ENCODE measurements at places on chromosomes 6 and 20.

- no peak for DNase-seq
Measured at GRCh38 chr20:41733151-41733550, 115.0 kb upstream of the CHD6 start.

- DNase-seq = no peak
Measured at GRCh38 chr20:61125076-61125475, 127.0 kb upstream of the CDH4 start.

GRCh38 chr6:109076377-109076776 is 18.3 kb downstream of the SESN1 start:
- no peak for DNase-seq

DNA sequence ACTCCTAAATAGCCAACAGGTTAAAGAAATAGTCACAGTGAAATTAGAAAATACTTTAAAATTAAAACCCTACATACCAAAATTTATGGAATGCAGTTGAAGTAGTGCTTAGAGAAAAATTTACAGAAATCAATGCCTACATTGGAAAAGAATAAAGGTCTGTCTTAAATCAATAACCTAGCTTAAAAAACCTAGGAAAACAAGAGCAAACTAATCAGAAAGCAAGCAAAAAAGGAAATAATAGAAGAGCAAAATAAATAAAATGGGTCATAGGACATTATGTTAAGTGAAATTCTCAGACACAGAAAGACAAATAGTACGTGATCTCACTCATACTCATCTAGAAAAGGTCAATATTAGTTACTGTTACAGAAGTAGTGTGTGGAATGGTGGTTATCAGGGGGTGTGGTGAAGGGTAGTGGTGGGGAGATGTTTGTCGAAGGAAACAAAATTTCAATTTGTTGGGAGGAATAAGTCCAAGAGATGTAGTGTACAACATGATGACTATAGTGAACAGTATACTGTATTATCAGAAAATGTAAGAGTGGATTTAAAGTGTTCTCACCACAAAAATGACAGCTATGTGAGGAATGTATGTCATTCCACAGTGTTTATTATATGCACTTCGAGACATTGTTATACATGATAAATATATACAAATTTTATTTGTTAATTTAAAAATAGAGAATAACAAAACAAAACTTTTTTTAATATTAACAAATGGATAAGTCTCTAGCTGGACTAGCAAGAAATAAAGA is 423.6 kb downstream of the CDH26 start:
- no peak for DNase-seq

DNA sequence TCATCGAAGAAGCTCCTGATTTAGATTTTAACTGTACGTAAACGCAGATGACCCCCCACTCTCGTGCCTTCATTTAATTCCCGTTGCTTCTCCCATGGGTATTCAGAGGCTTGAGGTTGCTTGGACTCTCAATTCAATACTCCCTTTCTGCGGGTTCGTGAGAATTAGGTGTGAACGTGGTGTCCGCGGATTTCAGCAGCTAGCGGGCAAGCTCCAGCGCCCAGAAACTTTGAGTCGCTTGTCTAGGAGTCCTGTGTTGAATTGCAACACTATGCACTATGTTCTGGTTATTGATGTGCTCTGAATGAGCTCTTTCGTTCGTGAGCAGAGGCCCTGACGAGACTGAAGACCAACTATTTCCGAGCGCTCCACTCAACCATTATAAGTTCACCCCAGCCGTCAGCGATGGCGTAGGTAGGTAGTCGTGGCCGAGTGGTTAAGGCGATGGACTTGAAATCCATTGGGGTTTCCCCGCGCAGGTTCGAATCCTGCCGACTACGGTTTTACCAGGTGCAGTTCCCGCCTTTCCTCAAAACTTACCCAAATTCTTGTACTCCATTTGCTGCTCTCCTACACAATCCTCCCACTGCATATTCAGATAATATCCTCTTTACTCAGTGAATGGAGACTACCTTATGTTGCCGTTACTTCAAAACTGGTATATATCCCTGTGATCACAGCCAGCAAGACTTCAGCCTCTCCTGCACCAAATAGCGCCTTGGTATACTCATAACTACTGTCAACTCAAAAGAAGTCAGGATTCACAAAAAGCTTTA is 72.6 kb upstream of the ZNF184 start:
- peak; percentile 72 for DNase-seq

GRCh38 chr6:112190164-112190563 is 64.2 kb downstream of the LAMA4 start:
- no peak for DNase-seq

- DNase-seq = no peak
Measured at GRCh38 chr6:125246566-125246965, 55.2 kb downstream of the HDDC2 start.

DNA sequence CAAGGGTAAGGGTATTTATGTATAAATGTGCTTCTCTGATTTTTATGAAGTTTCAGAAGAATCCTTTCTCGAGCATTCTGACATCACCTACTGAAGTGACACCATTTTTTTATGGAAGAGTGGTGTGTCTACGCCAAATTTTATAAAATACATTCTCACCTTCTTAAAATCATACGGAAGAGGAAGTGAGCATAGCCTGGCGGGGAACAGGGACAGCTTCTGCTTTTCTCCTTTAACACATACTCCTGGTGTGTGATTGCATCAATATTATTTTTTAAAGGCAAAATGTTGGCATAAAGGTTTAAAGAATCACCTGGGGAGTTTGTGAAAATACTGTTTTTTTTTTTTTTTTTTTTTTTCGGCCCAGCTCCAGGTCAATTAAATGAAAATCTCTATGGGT is 733.6 kb upstream of the MAN1A1 start:
- no peak for DNase-seq

- no peak for DNase-seq
Measured at GRCh38 chr20:37927410-37928095, 24.6 kb downstream of the VSTM2L start.

- DNase-seq = no peak
Measured at GRCh38 chr6:85458184-85458583, 8.3 kb downstream of the NT5E start.

DNA sequence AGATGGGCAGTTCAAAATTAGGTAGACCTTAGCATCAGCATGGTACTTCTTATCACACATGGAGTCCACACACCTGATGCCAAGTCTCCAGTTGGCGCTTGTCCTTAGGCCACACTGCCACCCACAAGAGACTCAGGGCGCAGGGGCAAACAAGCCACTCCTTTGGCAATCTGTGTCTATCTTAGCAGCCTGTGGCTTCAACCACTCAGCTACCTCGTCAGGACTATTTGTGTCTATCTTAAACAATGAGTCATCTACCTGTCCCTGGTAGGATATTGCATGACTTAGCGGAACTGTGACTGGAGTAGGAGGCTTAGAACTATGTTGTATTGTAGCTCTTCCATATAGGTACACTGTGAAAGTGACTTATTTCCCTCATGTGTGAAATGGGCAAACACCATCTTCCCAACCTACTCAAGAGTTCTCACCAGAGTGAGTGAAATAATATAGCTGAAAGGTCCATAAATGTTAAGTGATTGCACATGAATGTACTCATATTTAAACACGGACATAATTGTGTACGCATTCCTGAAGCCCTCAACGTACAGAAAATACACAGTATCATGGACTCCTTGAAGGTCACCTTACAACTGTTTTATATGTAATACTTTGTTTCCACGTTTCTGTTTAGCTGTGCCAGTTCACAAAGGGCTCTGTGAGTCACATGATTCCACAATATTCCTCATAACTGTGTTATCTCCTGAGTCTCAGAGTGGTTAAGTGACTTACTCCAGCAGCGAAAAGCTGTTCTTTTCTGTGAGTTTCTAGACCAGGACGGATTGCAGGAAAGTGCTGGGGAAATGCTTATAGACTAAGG is 1.6 kb downstream of the TRIM27 start:
- DNase-seq = no peak

DNA sequence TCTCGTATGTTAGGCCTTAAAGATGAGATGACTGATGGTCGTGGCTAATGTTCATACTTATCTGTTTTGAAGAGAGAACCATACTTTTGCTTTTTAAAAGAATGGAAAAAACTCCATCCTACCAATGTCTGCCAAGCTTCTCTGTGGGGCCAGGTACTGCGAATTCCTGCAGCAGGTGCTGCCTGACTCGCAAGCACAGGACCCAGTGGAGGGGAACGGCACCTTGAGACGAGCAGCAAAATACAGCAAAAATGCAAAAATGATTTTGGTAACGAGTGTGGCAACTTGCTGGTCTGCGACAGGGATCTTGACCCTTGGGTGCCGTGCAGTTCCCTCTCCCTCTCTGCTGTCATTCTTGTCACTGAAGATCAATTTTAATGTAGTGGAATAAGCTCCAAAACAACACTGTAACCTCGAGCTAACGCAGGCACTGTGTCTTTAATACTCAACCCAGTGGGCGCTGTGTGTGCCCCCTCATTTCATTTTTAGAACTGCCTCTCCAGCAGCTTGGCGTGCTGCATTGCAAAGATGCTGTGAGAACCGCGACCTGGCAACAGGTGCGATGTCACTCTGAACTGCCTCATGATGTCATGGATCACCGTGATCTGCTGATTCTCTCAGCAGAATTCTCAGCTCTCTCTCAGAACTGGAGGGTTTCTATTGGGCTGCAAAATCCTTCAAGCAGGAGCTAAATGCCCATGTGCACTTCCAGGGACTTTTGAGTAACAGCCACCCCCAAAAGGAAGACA is 51.6 kb downstream of the RAMACL start:
- no peak for DNase-seq

DNA sequence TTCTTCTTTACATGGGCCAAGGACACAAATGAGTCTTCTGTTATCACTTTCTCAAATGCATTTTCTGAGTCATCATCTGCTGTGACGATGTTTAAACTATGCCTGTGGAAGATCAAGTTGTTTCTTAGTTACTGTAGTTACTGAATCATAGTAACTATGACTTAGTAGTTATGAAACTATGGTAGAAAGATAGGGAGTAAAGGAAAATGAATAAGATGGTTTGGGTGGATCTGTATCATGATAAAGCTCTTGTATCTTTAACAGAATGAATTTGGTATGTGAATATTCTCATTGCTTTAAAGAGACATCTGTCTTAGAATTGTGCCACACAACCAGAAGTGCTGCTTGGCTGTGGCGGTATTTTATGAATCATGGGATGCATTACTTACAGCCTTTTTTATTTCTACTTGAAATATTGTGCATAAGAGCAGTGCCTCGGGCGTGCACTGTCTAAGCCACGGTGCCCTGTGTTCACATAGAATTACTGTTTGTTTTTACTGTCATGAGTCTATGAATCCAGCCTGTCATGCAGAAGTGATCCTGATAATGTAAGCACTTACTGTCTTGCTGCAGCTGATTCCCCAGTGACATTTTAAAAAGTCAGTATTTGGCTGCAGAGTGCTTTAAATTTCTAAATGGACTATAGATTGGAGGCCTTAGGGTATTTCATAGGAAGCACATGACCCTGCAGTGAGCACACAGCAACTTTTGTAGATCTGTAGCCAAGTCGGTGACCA is 215.2 kb downstream of the TMEM242 start:
- DNase-seq = no peak

DNA sequence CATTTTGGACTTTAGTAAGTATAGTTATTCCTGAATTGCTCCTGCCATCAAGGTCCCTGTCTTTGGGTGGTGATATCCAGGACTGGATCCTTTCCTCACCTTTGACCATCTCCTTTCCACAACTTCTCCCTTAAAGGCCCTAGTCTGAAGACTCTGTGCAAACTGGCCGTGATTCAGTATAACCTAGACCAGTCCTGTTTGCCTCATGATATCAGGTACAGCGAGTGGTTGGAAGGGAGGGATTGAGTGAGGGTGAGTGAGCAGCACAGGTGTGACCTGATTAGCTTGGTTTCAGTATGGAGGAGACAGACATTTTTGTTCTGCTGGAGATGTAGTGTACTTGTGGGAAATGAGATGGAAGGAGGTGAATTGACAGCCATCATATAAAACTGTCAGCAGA is 2.3 kb upstream of the RRP36 start:
- no peak for DNase-seq

DNA sequence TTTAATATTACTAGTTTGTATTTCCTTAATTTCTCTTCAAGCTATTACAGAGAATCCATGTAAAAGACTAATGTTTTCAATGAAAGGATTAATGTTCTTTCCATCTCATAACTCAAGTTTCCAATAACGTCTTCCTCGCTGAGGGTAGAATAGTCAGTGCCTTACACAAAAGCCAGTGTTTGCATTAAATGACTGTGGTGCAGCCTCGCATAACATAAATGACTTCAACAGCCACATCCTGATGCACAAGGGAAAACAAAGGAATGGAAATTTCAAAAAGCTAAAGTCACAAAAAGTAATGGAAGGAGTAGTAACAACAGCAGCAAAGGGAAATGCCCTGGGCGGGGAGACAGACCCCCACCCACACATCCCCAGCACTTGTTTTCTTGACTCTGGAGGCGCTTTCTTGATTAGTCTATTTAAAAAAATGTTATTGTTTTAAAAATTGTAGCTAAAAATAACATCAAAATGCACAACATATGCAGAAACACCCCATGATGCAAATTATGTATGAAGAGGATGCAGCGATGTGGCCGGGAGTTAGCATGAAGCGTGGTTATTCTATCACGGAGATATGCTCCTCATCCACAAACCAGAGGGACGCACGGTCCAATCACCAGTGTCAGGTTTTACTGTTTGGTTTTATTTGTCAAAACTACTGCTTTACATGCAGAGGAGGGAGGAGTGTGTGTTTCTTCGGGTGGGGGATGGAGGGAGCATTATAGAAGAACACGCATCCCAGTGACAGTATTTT is 228.6 kb downstream of the GMPR start:
- no peak for DNase-seq

DNA sequence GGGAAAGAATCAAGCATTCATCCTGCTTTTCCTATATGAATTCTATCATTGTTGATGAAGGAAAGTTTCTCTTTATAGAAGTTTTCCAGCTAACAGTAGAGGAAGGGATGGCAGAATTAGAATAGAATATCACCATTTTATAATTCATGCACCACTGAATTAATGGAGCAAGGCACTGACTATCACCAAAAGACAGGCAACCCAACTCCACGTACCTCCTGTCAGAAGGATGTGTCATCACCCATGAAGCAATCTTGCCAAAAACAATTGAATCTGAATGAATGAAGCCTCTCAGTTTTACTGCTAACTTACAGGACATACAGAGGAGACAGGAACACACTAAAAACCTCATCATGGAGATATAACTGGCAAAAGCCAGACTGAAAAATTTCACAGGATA is 122.4 kb downstream of the NFATC2 start:
- no peak for DNase-seq

- no peak for DNase-seq
Measured at GRCh38 chr6:150138638-150139037, 4.2 kb upstream of the PPP1R14C start.
